Heart right ventricle (tissue), 16 donors: ENCODE measurements at places on chromosomes 3 and 15. TPM values are rescaled to one million over a fixed set of nuclear protein-coding genes. Genes with fewer than 3 reads are reported as not detected.
A peak's percentile ranks its signal among the peaks of the same experiment; 100 is the strongest.

DNA sequence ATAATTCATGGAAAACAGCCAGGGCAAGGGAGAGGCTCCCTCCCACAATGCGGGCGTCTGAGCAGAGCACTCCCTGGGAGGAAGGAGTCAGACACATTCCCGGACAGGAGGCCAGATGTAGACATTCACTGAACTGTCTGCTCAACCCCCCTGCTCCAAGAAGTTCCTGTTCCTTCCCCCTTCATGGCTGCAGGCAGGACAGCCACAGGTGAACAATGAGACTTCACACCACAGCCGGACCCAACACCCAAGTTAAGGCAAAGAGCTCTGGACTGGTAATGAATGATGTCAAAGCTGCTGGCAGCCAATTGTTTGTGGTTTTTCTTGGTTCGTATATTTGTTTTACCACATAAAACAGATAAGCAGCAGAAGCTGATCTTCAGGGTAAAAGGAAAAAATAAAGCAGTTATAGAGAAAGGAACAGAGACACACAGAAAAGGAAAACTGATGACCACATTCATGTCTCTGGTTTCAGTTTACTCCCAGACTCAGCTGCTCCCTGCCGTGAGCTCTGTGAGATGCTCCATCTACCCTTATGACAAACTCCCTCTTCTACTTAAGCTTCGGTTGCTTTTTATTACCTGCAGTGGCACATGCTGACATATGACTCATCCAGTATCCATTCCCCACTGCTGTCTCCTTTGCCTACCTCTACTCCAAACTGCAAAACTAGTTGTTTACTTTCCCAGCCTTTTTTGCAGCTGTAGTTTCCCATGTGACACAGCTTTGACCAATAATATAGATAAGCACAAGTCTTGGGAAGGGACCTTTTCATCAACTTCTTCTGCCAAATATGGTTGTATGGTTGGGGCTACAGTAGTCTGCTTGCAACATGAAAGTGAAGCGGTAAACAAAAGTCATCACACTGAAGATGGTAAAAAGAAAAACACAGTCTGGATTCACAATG is 33.1 kb downstream of the DZIP1L start:
- DNase-seq, result no peak

SOX14 gene
- not detected for total RNA-seq

IQCF5 gene
- total RNA-seq, result not detected

CYP1A2 gene
- not detected for total RNA-seq

- peak; percentile 25 for DNase-seq
Observed at GRCh38 chr3:67790043-67790442, 135.6 kb upstream of the SUCLG2 start.

- DNase-seq, result peak; percentile 33
Observed at GRCh38 chr15:70096215-70097062, 1.3 kb downstream of the TLE3 start.

AMIGO3 gene
- total RNA-seq, result 0.09 TPM

DNA sequence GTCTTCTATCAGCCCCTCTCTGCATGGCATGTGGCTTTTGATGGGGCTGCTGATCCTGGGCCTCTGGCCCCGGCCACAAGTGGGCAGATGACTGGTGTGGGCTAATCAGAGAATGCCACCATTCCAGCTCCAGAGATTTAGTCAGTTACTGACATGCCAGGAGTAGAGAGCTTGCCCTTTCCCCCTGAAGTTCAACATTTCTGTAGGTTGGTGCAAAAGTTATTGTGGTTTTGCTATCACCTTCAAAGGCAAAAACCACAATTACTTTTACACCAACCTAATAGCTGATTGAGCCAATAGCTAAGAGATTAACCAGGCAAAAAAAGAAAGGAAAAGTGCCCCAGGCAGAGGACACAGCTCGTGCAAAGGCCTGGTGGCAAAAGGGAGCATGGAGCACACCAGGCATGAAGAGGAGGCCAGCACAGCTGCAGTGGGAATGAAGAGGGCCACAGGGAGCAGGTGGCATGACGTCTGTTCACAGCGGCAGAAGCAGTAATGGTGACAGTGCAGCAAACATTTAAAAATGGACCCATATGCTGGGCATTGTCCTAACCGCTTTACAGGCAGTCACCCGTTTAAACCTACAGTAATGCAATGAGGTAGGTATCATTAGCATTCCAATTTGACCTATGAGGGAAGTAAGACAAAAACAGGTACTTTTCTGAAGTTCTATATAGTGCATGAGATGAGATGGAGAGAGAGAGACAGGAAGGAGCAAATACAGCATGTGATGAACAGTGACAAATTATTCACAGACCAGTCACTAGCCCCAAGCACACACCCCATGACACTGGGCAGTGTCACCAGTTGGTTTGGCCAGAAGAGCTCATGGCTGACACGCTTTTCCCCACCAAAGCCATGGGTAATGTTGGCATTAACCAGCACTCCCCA is 373.0 kb upstream of the PROK2 start:
- DNase-seq, result no peak

DNA sequence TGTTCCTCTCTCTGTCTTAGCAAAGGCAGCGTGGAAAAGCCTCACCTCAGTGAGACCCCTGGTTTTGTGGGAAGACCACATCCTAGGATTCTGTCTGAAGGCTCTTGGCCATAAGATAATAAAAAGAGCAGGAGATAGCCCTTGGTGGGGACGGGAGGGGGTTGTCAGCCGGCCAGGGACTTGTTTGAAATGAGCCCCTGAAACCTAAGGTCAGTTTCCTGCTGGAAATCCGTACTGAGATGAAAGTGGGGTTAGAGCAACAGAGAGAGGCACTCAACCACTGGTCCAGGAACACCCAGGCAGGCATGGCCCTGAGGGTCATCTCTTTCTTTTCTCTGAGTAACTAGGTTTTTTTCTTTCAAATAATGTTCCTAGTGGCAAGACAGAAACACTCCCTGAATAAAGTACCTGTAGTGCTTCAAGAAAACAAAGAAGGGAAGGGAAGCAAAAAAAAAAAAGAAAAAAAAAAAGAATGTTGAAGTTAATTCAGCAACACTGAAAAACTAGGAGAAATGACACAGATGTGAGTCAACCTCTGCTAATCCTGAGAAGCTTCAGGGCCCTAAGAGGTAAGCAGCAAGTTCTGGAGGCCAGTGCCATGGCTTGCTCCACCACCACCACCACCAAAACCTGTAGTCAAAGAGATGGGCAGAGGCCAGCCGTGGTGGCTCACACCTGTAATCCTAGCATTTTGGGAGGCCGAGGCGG is 3.2 kb downstream of the ITGB5 start:
- no peak for DNase-seq

HDC gene
- total RNA-seq, result 0.34 TPM

SPINT1 gene
- total RNA-seq, result not detected
